ENCODE measurements at places on chromosomes 13 and 19.

DNA sequence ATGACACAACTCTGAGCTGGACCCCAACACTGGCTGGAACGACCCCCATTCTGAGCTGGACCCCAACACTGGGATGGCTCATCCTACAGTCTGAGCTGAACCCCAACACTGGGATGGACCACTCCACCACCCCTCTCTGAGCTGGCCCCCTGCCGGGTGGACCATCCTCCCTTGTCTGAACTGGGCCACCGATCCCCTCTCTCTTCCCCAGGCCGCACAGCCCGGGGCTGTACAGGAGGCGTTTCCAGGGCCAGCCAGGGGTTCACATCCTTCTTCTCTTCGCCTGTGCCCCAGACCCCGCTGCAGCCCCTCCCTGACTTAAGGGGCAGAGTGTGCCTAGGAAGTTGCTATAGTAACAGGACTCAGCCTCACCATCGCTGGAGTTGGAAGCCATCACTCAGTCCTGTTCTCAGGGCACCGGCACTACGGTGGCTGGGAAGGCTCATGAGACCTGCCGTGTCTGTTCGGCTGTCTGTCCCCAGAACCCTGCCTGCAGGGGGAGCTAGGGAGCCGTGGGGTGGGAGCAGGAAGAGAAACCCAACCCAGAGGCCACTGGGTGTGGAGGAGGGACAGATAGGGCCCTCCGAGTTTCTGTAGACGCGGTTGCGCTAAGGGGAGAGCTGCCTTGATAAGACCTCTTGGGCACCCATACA lies 3.7 kb downstream of the PRKACA start:
- DNase-seq: peak; percentile 22

DNA sequence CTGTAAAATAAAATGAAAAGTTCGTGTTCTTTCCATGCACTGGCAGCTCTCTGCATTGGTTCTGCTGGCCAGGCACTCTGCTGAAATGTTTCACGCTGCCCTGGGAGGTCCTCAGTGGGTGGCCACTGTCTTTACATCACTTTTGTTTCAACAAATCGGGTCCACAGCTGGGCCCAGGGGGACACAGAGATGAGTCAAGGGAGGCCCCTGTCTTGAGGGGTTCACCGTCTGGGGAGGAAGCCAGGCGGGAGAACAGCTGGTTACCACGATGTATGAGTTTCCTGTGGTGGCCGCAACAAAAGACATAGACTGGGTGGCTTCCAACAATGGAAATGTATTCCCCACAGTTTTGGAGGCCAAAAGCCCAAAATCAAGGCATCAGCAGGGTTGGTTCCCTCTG lies 5.1 kb upstream of the KLF2 start:
- DNase-seq: no peak

GRCh38 chr19:42151782-42152684 lies 19.8 kb upstream of the POU2F2 start:
- DNase-seq: no peak

DNA sequence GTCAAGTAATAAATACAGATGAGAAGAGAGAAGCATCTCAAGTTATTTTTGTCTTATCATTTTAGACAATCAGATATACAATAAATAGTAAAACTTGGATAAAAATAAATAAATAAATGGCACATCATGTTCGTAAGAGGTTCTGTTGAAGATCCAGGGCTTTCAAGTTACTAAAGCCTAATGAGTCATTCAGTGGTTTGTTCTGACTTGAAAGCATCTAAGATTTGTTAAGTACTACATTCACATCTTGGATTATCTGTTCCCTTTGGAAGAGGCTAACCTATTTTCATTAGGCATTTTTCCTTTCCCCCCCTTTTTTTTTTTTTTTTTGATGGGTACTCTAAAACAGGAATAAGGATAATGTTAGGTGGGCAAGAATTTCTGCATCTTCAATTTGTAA lies 429.3 kb downstream of the PCDH20 start:
- no peak for DNase-seq

DNA sequence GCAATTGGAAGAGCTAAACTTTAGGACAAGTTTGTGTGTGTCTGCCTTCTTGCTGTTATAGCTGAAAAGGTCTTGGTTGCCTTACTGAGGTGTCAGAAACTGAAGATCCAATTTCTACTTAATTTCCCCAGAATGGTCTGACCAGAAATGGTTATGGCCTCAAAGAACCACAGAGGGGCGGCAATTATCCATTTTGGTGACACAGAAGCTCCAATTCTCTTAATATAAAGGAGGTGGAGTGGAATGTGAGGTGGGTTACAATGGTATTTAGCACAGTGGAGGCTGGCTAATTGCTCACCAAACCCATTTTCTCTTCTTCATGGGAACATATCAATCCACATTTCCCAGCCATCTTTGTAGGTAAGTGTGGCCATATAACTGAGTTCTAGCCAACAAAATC lies 1157.2 kb downstream of the OLFM4 start:
- DNase-seq: no peak

GRCh38 chr19:2440515-2440914 lies 13.1 kb upstream of the TIMM13 start:
- DNase-seq: no peak

GRCh38 chr13:44093607-44094564 lies 214.2 kb downstream of the LACC1 start:
- no peak for DNase-seq

DNA sequence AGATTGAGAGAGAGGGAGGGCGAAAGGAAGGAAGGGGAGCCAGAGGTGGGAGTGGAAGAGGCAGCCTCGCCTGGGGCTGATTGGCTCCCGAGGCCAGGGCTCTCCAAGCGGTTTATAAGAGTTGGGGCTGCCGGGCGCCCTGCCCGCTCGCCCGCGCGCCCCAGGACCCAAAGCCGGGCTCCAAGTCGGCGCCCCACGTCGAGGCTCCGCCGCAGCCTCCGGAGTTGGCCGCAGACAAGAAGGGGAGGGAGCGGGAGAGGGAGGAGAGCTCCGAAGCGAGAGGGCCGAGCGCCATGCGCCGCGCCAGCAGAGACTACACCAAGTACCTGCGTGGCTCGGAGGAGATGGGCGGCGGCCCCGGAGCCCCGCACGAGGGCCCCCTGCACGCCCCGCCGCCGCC lies at the start of gene TNFSF11:
TNFSF11 (plus strand) TSS at position 142 of the 400 bp plus-strand sequence; CDS start at position 294, 152 bp downstream.
- DNase-seq: no peak

- no peak for DNase-seq
Measured at GRCh38 chr13:30735025-30735871, at the start of gene ALOX5AP. TSS of gene ALOX5AP (plus strand) at chr13:30735543. CDS start at chr13:30735606, 63 bp downstream.

GRCh38 chr13:103812971-103813370 lies 746.8 kb upstream of the SLC10A2 start:
- DNase-seq: no peak

DNA sequence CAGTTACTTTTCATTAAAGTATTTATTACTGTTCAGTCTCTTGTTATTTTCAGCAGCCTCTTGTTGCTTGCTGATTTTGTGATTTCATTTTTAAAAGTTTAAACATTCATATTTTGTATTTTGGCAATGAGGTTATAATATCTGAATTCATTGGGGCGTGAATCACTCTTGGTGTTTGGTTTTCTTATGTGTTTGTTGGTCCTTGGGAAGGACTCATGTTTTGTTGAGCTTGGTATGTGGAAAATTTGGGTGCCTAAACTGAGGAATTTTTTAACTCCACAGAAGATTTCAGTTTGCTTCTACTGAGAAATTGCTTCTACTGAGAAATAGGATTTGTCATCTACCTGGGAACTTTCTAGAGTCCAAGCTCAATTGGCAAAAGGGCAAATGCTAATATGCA lies 38.2 kb downstream of the PDS5B start:
- no peak for DNase-seq

DNA sequence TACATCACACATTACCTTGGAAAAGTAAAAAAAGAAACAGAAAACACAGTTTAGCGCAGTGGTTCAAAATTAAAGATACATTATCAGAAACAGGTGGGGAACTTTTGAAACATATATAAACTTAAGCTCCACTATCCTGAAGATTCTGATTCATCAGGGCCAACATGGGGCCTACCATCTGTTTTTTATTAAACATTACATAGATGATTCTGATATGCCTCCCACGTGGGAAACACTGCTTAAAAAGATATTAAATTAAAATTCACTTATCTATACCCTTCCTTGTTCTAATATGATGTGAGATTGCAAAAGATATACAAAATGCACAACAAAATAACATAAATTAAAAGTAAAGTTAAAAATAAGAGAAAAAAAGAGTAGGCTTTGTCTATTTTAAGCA lies 125.0 kb downstream of the VWA8 start:
- no peak for DNase-seq

- no peak for DNase-seq
Measured at GRCh38 chr19:9906475-9907087, 29.7 kb downstream of the OLFM2 start.

GRCh38 chr19:19817357-19817756 lies 4.2 kb downstream of the ZNF506 start:
- DNase-seq: peak; percentile 30

DNA sequence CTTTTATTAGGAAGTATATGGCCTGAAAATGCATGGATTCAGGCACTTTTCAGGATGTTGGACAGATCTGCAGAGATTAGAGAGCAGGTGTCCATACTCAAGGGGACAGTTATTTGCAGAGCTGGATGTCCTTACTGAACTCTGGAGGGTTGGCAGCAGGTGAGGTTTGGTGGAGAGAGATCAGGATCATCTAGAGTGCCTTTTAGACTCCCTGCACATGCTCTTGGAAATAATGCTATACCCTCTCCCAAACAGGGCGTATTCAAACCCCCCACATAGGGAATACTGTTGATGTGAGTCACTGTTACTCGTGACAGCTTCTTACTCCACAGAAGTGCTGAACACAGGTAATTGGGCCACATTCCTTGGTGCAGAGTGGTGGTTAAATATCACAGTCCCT lies 725.7 kb upstream of the SGCG start:
- no peak for DNase-seq

DNA sequence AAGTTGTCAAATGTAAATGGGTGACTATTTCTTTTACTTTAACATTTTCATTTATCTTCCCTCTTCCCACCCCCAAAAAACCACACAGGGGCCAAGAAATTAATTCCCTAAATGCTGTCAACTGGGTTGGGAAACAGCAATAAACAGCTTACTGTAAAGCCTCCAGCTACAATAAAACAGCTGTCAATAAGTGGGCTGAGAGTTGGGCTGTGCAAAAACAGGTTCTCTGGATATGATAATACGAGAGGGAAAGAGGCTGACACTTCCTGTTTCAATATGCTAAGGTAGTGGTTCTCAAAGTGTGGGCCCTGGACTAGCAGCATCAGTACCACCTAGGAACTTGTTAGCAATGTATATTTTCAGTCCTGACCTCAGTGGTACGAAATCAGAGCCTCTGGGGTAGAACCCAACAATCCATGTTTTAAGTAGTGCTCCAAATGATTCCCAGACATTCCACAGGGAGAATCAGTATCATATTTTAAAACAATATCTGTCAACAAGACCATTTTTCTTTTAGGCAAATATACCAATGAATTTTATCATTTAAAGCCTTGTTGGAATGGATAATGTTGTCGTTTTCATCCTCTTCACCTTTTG lies 8.4 kb downstream of the PCDH9 start:
- no peak for DNase-seq

DNA sequence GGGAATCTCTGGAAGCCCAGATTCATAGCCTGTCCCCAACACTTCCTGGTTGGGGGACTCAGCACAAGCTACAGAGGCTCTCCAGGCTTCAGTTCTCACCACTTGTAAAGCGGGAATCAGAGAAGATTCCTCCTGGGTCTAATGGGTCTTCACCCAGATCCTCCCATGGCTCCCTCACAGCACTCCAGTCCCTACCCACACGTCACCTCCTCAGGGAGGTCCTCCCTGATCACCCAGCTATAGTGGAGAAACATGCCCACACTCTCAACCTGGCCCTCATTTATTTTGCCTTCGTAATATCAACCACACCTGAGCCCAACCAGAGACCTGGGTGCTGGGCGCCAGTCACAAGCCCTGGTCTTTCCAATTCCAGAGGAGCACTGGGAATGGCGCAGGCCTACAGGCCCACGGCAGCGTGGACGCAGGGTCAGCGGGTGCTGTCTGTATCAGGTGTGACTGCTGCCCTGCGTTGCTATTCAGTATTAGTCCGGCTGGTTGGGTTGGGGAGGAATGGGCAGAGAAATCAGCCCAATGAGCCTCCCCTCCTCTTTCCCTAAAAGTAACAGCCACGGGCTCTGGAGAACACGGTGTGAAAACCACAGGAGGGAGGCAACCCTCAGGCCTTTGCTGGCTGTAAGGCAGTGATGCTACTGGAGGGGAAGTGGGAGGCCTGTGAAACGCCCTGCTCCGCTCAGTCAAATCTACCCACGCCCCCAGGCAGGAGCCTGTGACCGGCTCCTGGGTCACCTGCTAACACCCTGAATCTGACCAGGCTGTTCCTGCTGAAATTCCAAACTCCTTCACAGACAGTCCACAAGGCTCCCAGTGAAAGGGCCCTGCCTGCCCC lies 5.2 kb downstream of the AKT2 start:
- no peak for DNase-seq

- no peak for DNase-seq
Measured at GRCh38 chr19:32343550-32344262, 1.7 kb upstream of the ZNF507 start.

DNA sequence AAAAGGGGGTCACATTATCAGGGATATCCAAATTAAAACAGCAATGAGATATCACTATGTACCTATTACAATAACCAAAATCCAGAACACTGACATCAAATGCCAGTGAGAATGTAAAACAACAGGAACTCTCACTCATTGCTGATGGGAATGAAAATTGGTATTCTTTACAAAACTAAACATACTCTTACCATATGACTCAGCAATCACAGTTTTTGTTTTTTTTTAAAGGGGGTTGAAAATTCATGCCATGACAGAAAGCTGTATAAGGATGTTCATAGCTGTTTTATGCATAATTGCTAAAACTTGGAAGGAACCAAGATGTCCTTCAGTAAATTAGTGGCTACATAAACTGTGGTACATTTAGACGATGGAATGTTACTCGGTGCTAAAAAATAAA lies 71.6 kb upstream of the SLITRK1 start:
- no peak for DNase-seq

GRCh38 chr19:34236035-34236987 lies 18.0 kb upstream of the GARRE1 start:
- DNase-seq: no peak

DNA sequence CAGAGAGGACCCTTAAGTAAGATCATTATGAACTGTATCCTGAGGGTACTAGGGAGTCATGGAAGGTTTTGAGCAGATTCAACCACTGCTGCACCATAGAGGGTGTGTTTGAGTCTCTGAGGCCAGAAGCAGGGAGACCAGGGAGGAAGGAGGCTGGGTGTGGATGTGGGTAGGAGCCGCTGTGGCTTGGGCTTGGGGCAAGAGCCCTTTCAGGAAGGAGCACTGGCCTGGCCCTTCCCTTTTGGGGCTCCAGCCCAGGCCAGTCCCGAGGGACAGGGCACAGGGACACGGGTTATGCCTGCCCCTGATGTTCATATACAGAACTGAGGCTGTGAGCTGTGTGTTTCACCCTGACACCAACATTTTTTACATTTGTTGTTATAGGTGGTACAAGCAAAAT lies 7.2 kb downstream of the CIC start:
- DNase-seq: no peak
